ENCODE measurements at places on chromosomes 4 and X.
A peak's percentile ranks its signal among the peaks of the same experiment; 100 is the strongest.

- no peak for DNase-seq
Observed at GRCh38 chrX:131609480-131609879, 65.6 kb downstream of the OR13H1 start.

GRCh38 chr4:14726441-14726840 lies 275.8 kb upstream of the CPEB2 start:
- DNase-seq = no peak

DNA sequence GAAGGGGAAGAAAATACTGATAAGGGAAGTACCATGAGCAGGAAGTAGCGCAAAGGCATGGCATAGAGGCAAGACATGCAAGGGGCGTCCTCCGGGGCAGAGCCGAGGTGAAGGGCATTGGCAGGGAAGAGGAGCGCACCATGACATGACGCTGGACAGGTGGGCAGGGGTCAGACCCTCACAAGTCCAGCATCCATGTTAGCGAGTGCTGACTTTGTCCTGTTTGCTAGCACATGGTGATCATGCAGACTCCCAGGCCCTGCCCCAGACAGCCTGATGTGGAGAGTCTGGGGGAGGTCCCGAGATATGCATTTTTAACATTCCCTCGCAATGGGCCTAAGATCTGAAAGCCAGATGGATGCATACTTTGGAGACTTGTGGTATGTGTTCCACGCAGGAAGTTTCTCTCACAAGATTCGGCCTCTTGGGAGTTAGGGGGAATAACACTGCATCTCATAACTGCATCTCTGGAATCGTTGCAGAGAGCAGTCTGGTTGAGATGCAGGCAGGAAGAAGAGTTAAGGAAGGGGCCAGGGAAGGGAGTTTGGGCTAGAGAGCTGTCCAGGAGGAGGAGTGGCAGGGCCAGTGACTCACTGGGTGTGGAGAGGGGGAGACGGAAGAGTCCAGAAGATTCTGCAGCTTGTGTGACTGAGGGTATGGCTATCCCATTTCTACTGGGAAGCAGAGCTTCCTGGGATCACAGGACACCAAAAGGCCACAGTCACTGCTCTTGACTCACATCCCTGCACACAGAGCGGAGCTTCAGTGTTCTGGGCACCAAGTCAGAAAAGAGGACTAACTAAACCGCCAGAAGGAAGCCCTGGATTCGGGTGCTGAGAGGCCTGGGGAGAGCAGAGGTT lies 59.7 kb downstream of the FAM184B start:
- DNase-seq = no peak

- no peak for DNase-seq
Observed at GRCh38 chr4:109708435-109708834, 5.2 kb upstream of the CASP6 start.

GRCh38 chr4:138367942-138368341 lies 125.8 kb upstream of the SLC7A11 start:
- no peak for DNase-seq

DNA sequence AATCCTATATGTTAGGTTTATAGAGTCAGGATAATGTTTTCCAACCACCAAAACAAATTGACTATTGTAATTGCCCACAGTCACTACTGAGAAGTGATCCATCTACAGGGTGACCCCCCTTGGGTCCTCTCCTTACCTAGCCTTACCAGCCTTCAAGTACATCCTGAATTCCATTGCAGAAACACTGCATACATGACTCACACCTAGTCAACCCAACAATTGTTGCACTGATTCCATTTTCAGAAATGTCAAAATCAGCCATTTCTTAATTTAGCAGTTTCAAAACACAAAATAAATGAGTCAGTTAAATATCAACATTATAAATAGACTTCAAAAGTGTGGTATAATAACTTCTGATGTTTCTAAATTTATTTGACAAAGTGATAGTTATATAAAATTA lies 106.3 kb upstream of the TNIP3 start:
- DNase-seq = no peak

DNA sequence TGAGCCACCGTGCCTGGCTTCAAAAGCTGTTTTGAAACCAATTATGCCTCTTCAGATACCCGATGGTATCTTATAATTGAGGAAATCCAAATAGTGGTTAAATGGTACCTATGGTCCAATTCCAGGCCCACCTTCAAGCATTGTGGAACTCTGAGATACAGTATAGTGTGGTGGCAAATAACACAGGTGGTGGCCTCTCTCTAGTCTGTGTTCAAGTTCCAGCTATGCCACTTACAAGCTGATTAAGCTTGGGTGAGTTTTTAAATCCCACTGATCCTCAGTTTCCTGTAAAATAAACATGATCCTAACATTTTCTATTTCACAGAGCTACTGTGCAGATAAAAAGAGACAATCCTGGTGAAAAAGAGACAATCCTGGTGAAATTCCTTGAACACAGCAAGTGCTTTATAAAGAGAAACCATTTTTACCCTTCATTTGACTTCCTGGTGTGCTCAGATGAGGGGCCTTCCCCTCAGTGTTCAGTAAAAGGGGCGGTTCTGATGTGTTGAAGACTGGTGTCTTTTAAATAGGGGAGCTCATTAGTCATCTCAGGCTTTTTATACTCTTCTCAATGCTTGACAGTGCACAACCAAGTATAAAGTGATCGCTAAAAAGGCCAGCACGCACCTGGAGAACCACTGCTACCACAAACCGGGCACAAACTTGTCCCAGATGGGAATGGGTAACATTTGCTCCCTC lies 30.8 kb upstream of the CD40LG start:
- DNase-seq = peak; percentile 17

- DNase-seq = no peak
Observed at GRCh38 chrX:137067147-137067546, 33.4 kb upstream of the GPR101 start.

DNA sequence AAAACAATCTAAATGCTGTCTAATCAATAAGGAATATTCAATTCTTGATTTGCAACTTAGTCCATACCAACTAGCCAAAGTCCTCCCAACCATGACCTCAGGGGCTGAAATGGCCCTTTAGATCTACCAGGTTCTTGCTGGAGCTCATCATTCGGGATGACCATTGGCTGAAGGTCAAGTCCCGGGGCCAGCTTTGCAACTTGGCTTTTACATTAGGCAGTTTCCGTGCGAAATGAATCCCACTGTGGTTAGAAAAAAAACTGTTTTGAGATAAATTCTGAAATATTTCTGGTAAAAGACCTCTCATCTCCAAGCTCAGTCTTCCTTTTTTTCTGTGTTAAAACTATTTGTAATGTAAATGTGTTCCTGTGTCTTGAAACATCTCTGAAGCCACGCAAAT lies 178.6 kb downstream of the TENM3 start:
- DNase-seq = no peak

DNA sequence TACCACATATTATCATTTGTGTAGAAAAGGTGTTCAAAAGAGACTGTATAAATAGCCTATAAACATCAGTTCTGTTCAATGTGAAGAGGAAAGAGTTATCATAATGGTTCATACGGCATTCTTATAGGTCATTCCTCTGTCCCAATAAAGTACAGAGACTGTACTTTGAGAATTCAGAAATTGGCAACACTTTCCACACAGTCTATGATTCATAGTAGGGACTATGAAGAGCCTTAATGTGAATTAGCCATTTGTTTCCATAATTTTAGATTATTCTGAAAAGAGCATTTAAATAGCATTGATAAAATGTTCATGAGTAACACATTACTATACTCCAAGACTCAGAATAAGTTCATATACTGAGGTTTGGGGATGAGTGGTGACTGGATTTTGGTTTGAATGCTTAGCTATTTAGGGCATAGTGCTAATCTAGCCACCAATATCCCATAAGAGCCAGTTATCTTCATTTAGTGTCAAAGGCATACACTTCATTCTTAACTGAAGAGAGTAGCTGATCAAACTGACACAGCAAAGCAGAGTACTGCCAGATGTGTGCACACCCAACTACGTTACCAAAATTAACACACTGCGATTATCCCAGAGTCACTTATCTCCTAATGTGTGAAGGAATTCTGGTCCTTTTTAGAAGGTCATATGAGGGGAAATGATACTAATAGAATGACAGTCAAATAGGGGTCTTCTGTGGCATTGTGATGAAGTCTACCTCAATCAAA lies 10.2 kb downstream of the ANK2 start:
- no peak for DNase-seq

DNA sequence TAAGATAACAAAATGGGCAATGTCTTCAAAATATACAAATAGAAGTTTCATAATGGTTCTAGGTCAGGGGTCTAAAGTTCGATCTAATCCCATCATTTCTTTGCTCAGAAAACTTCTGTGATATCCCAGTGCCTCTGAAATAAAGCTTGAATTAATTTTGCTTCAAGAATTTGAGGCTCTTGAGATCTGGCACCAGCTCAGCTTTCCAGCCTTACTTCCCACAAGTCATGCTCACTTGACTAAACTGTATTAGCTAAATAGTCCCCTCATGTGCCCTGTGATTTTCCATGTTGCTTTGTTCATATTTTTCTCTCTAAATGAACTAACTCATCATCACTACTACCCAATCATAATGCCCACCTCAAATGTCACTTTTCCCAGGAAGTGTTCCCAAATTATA lies 50.8 kb upstream of the MBNL3 start:
- no peak for DNase-seq

GRCh38 chr4:1075809-1076699 lies 37.3 kb downstream of the RNF212 start:
- DNase-seq = no peak

DNA sequence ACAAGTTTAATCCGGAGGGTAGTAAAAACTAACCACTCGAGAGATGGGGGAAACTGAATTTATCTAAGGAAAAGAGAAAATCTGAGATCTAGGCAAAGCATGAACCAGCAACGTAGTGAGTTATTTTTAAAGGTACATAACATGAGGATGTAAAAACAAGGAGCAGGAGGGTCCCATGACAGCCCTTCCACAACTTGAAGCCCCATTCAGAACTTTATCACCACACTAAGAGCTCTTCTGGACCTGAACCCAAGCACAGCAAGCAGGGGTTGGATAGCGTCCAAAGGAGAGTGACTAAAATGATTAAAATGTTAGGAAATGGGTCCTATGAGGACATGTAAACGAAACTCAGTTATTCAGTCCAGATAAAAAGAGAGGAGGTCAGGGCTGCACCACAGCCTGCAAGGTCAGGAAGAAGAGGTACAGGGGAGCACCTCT lies 16.2 kb downstream of the SH3RF1 start:
- DNase-seq = no peak

GRCh38 chr4:7295197-7295910 lies 103.0 kb downstream of the SORCS2 start:
- DNase-seq = no peak

GRCh38 chrX:72714478-72714916 lies 391 bp upstream of the PHKA1 start:
- DNase-seq = no peak

DNA sequence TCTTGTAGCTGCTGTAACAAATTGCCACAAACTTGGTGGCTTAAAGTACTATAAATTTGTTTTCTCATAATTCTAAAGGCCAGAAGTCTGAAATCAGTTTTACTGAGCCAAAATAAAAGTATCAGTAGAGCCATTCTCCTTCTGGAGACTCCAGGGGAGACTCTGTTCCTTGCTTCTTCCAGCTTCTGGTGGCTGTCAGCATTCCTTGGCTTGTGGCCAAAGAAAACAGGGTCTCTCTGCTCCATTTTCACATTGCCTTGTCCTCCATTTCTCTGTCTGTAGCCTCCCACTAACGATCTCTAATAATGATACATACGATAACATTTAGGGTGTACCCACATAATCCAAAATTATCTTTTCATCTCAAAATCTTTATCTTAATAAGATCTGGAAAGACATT lies 200.4 kb downstream of the MAB21L2 start:
- DNase-seq = no peak

DNA sequence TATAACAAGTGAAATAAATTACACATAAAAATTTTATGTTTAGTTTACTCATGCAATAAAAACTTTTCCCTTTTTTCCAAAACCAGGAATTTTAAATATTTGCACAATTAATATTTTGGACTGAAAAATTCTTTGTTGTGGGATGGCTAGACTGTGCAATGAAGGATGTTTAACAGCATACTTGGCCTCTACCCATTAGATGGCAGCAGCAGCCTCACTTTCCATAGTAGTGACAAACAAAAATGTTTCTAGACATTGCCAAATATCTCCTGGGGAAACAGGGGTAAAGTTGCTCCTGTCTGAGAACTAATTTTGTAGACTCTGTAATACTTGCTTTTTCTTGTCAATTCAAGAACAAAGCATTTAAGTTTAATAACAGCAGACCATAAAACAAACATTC lies 49.8 kb downstream of the SCLT1 start:
- DNase-seq = no peak

DNA sequence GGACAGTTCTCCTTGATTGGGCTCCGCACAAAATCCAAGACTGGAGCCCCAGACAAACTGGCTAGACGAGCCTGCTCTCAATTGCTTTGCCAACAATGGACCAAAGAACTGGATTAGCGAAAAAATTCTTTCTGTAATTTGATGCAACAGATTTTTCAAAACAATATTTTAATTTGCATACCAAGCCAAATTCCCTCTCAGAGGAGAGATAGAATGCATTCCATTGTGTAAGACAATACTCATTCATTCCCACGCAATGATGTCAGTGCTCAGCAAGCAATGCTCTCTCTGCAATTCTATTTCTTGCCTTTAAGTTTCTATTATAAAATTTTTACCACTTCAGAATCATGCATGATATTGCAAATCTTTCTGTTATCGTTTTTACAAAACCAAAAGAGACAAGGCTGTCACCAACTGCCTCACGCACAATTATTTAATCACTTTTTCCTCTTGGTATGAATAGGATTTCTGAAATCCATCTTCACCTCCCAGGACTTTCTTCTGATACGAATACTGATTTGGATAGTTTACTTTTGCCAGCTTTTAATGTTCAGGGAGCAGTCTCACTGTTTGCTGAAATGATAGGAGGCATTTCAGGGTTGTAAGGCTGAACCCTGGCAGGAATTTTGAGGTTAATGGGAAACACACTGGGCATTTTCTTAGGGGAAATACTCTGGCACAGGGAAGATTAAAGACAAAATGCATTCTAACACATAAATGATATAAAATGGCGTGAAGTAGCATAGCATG lies 46.1 kb upstream of the HCCS start:
- DNase-seq = no peak

DNA sequence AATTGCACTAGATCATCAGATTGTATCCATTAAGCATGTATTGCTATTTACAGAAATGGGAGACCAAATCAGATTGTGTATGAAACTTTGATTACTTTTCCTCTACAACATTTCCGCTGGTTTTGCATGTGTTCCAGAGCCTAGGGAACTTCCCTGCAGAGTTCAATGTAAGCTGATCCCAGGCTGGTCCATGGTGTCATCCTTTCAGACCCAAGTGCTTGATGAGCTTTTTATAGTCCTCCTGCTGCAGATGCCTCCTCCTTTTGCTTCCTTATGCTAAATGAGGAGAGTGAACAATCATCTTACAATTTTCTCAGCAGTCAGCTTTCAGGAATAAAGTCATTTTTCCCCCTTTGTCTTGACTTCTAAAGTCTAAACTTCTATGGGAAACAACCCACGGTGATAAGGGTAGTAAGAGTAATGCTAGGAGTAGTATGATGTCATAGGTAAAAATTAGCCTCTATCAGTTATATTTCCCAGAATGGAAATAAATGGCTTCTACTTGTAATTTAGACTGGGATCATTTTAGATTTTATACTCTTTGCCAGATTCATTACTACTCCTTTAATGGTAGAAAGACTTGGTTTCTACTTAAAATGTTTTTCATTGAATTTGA lies 55.1 kb upstream of the SLC4A4 start:
- DNase-seq = no peak

- no peak for DNase-seq
Observed at GRCh38 chr4:71446479-71447081, 107.8 kb downstream of the SLC4A4 start.

Data from germinal center (tissue), 1 donor.